ENCODE measurements at places on chromosomes 4 and X. TPM values are rescaled to one million over a fixed set of nuclear protein-coding genes. Genes with fewer than 3 reads are reported as not detected.

The TLR10 gene
- not detected for total RNA-seq

The FAM9C gene
- not detected for total RNA-seq

The TMEM255A gene
- 0.67 TPM for total RNA-seq

The AFP gene
- 2.5 TPM for total RNA-seq

The CLNK gene
- total RNA-seq = not detected

The APELA gene
- not detected for total RNA-seq

The DCAF4L1 gene
- total RNA-seq = not detected

The INPP4B gene
- 6.9 TPM for total RNA-seq

The FGA gene
- not detected for total RNA-seq

The NR0B1 gene
- not detected for total RNA-seq

The ATP2B3 gene
- not detected for total RNA-seq

The FAT1 gene
- total RNA-seq = 58.8 TPM

The F8A2 gene
- not detected for total RNA-seq

The UGT2B17 gene
- not detected for total RNA-seq

The MAGEB1 gene
- total RNA-seq = not detected

The CCNA2 gene
- 138 TPM for total RNA-seq

The S100P gene
- total RNA-seq = not detected

The PABPC1L2B gene
- total RNA-seq = not detected

The MTMR8 gene
- total RNA-seq = 0.59 TPM

The DCAF12L2 gene
- total RNA-seq = not detected

The CTSO gene
- 9.2 TPM for total RNA-seq

The MECP2 gene
- 13.8 TPM for total RNA-seq

The RNF175 gene
- 1.3 TPM for total RNA-seq

The DRP2 gene
- total RNA-seq = 1.2 TPM

The SGCB gene
- total RNA-seq = 16.4 TPM

The SYAP1 gene
- 18.4 TPM for total RNA-seq

The RBMXL3 gene
- not detected for total RNA-seq

The SPANXD gene
- not detected for total RNA-seq

The LGI2 gene
- not detected for total RNA-seq

All from bronchus fibroblast of lung (primary cell).